ENCODE measurements at places on chromosomes 6 and 20.

DNA sequence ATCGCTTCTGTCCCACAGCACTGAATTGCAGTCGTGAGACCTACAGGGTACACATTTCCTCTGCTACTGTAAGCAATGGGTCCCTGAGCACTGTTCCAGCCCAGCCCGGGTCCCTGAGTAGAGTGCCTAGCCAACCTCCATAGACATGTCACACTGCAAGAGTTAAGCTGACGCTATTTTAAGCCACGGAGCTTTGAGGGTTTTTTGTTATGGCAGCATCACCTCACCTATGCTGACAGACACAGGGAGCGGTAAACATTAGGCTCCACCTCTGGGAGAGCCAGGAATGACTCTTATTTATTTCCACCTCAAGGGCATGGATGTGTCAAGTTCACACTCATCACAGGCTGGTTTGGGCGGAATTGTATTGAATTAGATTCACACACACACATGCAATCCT is 45.1 kb downstream of the GRM4 start:
- DNase-seq: no peak

DNA sequence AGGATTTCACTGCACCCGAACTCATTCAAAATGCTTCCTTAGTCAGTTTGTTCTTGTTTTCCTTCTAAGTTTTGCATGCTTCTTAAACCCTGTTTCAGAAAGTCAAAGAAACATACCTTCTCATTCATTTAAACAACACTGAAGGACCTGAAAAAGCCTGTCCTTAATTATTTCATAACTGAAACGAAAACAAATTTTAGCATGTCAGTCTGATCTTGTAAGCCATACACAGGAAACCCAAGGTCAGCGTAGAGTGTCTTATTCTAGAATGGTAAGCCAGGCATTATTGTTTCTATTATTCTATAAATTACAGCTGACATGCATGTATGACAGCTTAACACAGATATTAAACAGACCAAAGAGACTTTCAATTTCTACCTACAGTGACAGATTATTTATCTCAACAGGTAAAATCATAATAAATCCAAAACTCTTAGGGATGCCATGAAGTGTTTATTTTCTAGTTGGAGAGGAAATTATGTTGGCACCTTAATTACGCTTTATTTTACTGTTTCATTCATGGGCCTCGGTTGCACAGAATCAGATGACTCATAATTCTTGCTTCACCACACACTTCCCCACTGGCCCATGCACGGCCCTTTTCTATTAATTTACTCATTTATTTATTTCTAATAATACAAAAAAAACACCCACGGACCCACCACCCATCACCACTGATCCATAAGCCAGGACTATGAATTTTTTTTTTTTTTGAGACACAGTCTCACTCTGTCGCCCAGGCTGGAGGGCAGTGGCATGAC is 39.3 kb upstream of the DUSP22 start:
- peak; percentile 3 for DNase-seq

DNA sequence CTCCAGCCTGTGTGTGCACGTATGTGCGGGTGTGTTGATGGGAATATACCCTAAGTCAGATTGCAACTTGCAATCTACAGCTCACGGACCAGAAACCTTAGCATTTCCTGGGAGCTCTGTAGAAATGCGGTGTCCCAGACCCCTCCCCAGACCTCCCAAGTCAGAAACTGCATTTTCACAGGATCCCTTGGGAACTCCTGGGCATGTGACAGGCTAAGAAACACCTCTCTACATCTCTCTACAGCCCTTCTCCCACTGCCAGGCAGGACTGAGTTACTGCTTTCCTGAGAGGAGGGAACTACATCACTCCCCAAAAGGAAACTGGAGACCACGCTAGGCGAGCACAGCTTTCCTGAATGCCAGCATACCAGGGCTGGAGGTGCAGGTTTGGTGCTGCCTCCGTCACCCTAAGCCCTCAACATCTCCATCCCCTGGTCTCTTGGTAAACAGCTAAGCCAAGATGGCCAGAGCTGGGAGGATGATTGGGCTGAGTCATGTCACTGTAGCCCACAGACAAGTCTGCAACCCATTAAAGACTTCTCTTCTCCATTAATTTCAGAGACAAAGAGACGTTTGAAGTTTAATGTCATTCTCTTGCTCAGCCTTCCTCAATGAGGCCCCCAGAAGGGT is 194.4 kb downstream of the BMP7 start:
- no peak for DNase-seq

- no peak for DNase-seq
Measured at GRCh38 chr20:699811-700338, 24.3 kb upstream of the SCRT2 start.

GRCh38 chr6:17200395-17200794 is 80.8 kb upstream of the RBM24 start:
- DNase-seq: no peak

- no peak for DNase-seq
Measured at GRCh38 chr20:23909390-23909789, 29.8 kb upstream of the CST5 start.

GRCh38 chr20:44748005-44748370 is 2.3 kb downstream of the KCNK15 start:
- DNase-seq: peak; percentile 34

DNA sequence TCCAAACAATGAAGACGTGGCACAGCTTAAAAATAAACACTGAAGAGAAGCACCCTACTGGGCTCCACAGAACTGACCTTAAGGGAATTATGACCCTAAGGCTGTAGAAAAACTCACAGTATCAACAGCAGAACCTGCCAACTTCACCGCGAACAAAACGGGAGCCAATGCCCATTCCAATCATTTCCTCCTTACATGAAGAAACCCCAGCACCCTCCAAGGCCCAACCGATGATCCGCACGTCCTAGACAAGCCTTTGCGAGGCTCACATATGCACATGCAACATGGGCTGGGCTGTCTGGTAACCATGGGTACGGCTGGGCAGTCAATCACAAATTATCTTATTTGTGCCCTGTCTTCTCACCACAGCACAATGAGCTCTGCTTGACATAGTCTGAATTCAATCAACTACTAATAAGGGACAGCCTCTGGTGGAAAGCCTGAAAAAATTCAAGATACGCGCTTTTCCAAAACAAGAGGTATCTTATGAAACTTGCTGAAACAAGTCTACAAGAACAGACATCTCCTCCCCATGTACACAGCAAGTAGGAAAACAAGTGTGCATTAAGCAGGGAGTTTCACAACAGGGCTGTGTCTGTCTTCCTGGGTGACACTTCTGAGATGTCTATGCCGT is 1.7 kb downstream of the DIDO1 start:
- DNase-seq: no peak

DNA sequence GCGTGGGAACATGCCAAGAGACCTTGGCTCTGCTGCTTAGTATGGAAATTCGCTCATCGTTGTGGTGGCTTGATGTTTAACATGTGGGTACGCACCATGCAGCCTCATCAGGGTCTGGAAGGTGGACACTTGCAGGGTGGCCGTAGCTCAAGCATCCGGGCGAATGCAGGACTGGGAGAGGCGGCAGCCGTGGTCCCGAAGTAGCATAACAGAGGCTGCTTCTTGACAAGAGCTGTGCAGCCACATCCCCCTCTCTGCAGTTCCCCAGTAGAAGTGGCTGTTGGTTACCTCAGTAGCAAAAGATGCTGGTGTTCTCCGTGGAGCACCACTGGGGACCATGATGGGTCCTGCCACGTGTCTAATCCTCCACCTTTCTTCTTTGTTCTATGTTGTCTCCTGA is 195.0 kb downstream of the THBS2 start:
- no peak for DNase-seq

DNA sequence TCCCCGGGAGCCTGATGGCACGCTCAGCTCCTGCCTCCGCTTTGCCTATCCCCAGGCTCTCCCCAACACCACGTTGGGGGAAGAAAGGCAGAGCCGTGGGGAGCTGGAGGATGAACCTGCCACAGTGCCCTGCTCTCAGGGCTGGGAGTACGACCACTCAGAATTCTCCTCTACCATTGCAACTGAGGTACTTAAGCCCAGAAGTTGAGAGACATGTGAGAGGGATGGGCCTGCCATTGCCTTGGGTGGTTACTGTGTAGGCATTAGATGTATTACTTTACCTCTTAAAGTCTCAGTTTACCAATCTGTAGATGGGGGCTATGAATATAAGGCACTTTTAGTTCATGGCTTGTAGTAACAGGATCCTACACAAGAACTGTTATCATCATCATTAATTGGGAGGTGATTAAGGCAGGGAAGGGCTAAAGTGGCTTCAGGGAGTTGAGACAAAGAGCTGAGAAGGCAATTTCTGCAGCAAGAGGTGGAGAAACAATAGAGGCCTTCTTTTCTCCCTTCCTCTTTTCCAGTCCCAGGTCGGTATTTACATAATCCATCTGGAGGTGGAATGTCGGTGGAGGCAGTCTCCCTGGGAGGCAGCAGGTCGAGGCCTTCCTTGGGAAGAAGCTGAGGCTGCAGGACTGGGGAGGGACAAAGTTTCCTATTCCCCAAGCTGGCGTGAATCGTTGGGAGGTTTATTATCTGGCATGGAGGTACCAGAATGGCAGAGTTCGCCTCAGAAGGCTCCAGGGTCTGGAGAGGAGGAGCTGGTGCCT is 691 bp downstream of the SLC22A7 start:
- no peak for DNase-seq

DNA sequence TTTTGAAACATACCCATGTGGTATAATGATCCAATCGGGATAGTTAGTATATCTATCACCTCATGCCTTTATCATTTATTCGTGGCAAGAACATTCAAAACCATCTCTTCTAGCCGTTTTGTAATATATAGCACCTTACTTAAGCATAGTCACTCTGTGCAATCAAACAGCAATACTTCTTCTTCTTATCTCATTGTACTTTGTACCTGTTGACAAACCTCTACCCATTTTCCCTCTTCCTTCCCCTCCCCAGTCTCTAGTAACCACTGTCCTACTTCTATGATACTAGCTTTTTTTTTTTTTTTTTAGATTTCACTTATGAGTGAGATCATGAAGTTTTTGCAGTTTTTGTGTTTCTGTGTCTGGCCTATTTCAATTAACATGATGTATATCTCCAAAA is 296.7 kb downstream of the EYS start:
- no peak for DNase-seq

- DNase-seq: no peak
Measured at GRCh38 chr20:19834287-19834686, 76.2 kb downstream of the RIN2 start.

- DNase-seq: no peak
Measured at GRCh38 chr6:140073456-140073855, 699.0 kb upstream of the CITED2 start.

GRCh38 chr6:36969240-36969691 is 14.7 kb downstream of the PI16 start:
- DNase-seq: no peak

DNA sequence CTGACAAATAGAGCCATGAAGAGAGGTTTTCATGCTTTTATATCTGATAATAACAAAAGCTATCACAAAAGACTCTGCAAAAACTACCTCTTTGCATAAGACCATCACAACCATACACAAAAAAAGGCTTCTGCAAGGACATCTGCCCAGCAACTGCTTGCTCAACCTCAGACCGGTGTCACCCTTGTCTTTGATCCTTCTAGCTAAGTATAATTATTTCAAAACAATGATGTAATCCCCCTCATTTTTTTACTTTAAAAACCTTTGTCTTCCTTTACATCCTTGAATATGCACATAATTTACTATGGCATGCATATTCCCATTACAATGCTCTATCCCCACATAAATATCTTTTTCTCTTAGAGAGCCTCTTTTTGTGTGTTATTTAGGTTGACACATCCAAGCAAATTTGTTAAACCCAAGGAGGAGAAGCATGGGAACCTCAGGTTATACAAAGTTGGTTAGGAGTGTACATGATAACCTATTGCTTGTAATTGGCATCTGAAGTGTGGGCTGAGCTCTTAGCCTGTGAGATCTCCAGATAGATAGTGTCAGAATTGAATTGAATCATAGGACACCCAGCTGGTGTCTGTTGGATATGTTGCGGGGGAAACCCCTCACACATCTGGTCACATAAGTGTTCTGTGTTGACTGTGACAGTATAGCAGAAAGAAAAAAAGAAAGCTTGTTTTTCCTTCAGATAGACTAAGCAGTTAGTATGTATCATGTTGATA is 20.7 kb upstream of the CGA start:
- DNase-seq: no peak

- no peak for DNase-seq
Measured at GRCh38 chr6:21538186-21538798, 55.3 kb upstream of the SOX4 start.

GRCh38 chr20:56091628-56092234 is 86.4 kb upstream of the CBLN4 start:
- DNase-seq: no peak

- DNase-seq: no peak
Measured at GRCh38 chr20:50415516-50416268, 94.5 kb upstream of the PTPN1 start.

DNA sequence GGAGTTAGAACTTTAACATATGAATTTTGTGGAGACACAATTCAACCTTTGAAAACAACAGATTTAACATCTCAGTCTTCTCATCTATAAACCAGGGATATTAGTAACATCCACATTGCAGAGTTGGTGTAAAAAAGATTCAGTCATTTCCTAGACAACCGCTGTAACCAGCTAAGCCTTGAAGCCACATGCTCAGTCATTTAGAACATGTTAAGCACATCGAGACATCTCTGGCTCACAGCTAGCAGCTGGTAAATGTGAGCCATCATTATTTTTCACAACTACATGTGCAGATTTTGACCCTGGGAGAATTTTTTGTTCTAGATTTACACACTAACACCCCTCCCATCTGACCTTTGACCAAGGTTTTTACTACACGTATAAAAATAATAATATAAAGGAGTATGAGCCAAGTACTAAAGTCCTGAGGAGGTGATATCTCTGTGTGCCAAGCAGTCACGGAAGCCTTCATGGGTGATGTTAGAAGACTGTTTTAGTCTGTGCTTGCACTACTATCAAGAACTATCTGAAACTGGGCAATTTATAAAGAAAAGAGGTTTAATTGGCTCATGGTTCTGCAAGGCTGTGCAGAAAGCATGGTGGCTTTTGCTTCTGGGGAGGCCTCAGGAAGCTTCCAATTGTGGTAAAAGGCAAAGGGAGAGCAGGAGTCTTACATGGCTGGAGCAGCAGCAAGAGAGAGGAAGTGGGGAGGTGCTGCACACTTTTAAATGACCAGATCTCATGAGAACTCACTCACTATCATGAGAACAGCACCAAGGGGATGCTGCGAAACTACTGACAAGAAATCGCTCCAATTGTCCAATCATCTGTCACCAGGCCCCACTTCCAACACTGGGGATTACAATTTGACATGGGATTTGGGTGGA is 48.7 kb upstream of the IL20RA start:
- no peak for DNase-seq

GRCh38 chr20:62825986-62826645 is 9.3 kb downstream of the COL9A3 start:
- DNase-seq: no peak

GRCh38 chr20:31673943-31674463 is 36.3 kb downstream of the COX4I2 start:
- DNase-seq: no peak

Data from NCI-H2081 (cell line).